AG08395 (cell line): ENCODE measurements at places on chromosomes 16 and 17.

GRCh38 chr16:88005181-88005581 lies 53.9 kb downstream of the BANP start:
- no peak for DNase-seq

GRCh38 chr17:1391577-1391976 lies 8.4 kb downstream of the YWHAE start:
- no peak for DNase-seq

GRCh38 chr17:45849536-45849990 lies 4.9 kb downstream of the SPPL2C start:
- no peak for DNase-seq

DNA sequence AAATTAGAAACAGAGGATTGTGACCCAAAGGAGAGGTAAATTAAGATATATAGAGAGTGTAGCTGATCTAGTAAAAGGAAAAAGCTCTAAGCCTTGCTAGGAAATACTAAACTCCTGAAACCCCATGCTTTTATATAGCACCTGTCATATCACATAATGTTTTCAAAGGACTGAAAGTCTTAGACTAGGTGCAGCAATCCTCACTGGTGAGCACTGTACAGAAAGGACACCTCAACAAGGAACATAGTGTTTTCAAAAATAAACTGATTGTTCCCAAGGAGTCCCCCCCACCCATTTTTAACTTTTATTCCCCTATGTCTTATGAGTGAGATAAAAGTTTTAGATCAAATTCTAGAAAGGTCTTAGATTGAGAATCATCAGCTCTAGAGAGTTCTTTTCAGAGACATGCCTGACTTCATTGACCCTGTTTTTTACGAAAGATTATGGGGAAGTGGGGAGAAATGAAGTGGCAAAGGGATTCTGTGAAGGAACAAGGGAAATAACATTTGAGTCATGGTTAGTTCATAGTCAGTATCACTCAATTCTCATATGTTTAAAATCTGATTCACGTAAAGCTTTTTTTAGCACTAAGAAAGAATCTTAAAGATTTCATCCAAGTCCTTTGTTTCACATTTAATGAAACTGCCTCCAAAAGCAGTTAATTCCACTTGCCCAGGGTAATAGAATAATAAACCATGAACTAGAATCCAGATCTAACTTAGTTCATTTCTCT lies 166.4 kb downstream of the CYB561 start:
- DNase-seq = peak; percentile 22

- no peak for DNase-seq
Observed at GRCh38 chr16:71707199-71707598, 17.3 kb downstream of the PHLPP2 start.
